ENCODE measurements at places on chromosomes 3 and 15.
A peak's percentile ranks its signal among the peaks of the same experiment; 100 is the strongest.

GRCh38 chr15:35215093-35215492 is 130.0 kb upstream of the NANOGP8 start:
- no peak for DNase-seq

DNA sequence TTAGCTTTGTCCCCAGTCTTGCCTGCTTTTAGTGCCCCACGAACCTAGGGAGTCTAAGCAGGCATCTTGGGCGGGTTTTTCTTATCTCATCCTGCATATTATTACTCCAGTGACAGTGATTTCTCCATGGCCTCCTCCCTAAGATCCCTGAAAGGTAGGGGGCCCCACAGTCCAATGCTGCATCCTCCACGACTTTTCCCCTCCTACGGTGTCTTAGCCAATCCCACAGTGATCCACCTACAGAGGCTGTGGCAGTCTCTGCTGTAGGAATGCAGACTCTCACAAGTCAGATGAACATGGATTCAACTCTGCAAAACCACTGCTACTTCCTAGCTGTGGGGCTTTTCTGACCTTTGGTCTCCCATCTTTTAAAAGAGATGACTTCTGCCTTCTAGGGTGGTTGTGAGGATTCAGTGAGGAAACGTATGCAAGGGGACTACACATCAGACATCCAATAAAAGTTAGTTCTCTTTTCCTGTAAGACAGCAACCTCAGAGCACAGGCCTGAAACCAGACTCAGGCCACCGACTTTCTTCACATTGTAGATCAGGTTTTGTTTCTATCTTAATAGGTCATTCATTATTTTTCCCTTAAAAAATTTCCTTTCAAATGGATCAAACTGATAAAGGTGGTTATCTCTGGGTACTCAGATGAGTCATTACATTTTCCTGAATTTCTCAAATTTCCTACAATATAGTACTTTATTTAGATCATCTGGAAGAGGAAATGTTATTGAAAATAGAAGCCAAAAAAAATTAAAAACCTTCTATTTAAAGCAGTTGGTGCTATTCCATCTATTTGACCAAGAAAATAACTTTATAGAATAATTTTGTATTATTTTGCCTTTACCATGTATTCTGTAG is 23.2 kb downstream of the ILDR1 start:
- no peak for DNase-seq

DNA sequence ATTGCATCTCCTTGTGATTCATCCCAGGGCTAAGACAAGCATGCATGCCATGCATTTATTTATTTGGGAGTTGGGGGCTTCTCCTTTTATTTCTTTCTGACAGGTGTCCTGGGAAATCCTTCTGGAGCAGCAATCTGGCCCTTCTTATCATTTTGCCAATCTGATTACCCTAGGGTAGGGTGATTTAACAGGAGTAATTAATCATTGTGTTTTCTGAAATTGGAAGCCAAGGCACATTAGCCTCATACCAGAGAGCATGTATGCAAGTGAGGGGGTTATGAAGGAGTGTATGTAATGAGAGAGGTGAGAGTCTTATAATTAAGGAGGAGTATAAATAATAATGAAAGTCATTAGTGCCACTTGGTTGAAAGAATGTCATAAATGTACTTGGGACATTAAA is 37.4 kb upstream of the ARPP21 start:
- DNase-seq, result no peak

GRCh38 chr15:79948095-79948695 is 22.8 kb downstream of the BCL2A1 start:
- no peak for DNase-seq

DNA sequence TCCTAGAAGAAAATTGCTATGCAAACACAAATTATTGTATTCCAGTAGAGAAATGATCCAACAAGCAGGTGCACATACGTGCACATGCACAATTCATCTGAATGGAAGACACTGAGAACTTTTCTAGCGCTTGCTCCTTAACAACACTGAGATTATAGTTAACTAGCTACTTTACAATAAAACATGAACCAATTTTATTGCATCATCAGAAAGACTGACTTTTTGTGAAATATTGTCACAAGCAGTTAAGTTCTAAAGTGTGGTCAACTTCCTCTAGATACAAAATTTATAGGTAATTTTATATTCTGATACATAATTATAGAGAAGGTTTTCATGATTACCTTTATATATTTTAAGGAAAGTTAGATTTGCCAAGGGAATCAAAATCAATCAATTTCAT is 135.4 kb downstream of the ABI3BP start:
- no peak for DNase-seq

- no peak for DNase-seq
Measured at GRCh38 chr15:52112203-52112750, 298 bp downstream of the BCL2L10 start.

DNA sequence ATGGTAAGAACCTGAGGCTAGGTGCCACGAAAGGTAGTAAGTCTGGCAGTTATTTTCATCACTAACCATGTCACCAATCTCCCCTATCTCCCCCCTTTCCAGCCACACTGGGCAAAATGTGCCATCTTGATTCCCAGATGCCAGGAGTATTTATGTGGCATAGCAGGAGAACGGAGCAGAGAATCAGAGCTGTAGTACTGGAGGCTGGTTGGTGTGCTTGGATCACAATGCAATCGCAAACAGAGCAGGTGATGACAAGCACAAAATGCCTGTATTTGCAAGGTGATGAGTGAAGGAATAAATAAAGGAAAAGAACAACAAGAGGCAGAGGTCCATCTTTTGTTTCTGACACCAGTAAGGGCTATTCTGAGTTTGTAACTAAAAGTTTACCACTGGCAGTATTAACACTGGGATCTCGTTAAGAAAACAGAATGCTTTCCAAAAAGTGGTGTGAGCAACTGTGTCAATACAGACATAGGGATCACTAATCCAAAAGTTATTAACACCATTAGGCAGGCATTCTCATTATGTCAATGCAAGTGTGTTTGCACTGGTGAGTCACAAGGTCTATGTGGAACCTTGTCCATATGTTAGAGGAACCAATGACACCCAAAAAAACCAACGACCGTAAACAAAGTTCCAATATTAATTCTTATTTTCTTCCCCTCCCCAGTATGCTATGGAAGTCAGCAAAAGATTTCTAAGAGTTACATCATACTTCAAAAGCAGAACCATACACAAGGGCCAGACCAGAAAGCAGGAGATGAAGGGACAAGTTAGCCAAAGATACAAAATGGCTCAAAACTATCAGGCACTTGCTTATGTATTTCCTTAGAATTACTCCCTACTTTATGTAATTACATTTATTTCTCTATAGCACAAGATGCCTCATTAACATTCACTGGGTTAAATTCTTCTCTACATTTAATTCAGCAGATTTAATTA is 556.6 kb downstream of the FOXP1 start:
- no peak for DNase-seq

DNA sequence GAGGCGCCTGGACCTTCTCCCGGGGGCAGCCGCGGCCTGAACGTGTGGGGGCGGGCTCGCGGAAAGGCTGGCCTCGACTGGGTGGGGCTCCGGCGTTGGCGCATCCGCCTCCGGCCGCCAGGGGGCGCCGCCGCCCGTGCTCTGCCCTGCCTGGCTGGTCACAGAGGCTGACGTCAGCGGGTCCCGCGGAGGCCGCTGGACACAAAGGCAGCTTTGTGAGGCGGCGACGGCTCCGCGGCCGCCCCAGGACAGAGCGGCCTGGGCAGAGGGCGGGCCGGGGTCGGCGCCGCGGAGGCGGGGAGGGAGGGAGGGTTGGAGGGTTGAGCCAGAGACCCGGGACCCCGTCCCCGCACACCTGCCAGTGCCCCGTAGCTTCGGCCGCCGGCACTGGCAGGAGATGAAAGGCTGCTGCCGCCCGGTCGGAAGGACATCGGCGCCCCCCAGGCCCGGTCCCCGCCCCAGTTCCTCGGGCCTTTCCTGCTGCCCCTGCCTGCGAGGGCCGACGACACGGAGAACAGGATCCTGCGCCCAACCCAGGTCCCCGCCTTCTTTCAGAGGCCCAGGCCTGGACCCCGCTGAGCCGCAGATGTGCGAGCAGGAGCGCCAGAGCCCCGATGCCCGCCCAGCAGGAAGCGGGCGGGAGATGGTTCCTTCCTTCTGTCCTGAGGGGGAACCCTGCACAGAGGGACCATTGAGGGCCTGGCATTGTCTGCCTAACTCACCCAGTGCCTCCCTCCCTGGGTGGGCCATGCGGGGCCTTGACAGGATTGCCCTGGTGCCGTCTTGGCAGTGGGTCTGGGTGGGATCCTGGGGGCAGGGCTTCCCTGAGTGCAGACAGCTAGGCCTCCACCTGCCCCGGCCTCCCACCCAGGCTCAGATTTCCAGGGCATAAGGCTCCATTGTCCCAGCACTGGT is 8.7 kb upstream of the SEMA3B start:
- DNase-seq, result peak; percentile 79

DNA sequence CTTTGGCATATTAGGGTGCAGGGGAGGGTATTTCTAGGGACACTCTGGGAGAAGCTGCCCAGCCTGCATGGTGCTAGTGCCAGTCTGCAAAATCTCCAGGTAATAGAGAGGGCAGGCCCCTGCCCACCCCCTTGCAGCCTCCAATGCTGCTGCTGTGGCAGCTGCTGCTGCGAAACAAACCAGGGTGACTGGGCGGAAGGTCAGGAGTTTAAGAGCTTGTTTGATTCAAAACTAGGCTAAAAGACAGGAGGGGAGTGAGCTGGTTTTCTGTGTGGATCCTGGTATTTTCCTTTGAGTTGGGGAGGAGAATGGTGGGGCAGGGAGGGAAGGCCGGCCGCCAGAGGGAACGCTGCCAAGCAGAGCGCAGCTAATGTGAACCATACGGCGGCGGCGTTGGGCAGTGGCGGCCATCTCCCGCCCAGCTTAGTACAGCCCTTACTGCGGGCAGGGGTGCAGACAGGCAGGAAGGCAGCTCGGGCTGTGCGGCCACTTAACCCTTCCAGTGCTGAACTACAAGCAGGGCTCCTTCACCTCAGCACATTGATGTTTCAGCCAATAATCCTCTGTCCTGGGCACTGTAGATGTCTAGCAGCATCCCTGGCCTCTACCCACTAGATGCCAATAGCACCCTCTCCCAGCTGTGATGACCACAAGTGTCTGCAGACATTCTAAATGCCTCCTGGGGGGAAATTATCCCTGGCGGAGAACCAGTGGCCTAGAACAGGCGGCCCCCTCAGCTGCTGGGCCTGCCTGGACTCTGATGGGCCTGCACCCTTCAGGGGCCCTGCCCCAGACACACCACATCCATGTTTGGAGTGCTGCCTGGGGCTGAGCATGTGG is 125.7 kb downstream of the EEFSEC start:
- no peak for DNase-seq

GRCh38 chr3:160801386-160802118 is 45.5 kb downstream of the PPM1L start:
- no peak for DNase-seq

DNA sequence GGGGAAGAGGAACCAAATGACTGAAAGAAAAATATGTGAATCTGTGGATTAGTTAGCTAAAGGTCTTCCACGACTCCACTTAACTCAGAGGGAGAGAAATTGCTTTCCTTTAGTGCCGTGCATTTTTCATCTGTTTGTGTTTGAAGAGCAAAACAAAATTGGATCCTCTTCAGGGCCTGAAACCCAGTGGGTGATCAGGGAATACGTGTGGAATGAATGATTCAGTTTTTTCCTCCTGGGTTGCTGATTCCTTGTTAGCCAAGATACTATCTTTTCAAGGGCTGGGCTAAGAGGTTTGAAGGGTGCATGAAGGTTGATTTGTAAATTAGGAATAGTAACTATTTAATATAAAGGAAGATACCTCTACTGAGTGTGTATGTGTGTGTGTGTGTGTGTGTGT is 61.0 kb downstream of the TPRG1 start:
- no peak for DNase-seq

DNA sequence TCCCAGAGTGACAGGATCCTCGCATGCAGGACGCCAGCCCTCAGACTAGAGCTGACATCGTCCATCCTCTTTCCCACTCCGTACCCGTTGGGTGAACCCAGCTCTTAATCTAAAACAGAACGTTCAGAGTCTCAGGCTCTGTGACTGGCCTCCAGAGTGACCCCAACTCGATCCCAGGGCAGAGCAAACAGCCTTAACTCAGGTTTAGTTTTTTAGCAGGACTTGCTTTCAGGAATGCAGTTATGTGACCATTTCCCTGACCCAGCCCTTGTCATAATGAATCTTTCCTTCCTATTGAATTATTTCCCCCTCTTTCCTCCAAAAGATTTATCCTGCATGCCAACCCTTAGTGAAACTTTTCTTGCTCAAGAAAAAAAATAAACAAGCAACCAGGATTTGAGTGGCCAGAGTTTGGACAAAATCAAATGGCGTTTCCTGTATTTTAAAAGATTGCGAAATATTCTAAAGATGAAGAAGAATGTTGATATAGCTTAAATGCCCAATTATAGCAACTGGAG is 47.8 kb upstream of the RARB start:
- no peak for DNase-seq

- DNase-seq, result no peak
Measured at GRCh38 chr15:92043283-92043682, 189.8 kb downstream of the SLCO3A1 start.

DNA sequence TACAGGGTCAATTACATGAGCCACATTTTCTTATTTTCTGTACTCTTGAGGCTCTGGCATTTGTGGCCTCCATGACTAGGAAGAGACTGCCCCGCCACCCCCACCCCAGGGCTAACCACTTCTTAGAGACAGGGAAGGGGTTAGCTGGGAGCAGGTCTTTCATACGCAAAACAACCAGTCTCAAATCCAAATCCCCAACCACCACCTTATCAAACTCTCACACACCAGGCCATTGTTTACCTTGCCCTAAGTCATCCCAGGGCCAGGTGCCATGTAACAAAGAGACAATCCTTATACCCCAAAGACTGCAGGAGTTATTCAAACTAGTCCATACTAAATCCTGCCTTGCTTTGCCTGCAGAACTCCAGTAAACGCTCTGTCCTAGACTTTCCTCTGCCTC is 77.8 kb downstream of the B3GNT5 start:
- DNase-seq, result no peak

GRCh38 chr15:59885832-59886231 is 118.3 kb upstream of the FOXB1 start:
- no peak for DNase-seq

DNA sequence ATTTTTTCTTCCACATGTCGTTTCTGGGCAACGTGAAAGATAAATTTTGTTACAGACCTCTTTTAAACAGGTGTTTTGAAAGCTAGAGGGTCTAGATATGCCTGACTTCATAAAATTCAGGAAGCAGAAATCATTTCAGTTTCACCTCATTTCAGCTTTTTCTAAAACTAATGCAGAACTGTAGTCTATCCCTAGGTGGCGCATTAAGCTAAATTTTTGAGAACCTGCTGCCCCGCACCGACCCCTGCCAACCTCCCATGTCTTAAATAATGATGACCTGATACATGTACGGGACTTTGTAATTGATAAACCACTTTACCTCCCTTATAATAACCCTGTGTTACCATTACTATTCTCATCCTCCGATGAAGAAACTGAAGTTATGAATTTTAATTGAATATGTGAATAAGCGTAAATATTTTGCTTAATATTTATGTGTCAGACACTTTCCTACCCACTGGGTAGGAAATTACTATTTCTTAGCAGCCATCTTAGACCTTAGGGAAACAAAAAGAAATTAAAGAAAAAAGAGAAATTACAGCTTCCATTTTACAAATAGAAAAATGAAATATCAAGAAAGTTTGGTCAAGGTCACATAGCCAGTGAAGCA is 78.7 kb upstream of the GCNT3 start:
- DNase-seq, result no peak
